ENCODE measurements at places on chromosomes 11 and 22. TPM values are rescaled to one million over a fixed set of nuclear protein-coding genes. Genes with fewer than 3 reads are reported as not detected.

PGA5 gene
- not detected for total RNA-seq

BANF1 gene
- total RNA-seq: 17.2 TPM

SLC25A1 gene
- total RNA-seq: 38.8 TPM

ZC3H12C gene
- total RNA-seq: 35.1 TPM

BTBD18 gene
- not detected for total RNA-seq

GUCY1A2 gene
- 55.1 TPM for total RNA-seq

FAT3 gene
- 83.2 TPM for total RNA-seq

MS4A4A gene
- total RNA-seq: 3.6 TPM

MPEG1 gene
- 9.2 TPM for total RNA-seq

ATG13 gene
- 70.8 TPM for total RNA-seq

SIRT3 gene
- 26.3 TPM for total RNA-seq

CALCA gene
- not detected for total RNA-seq

EFEMP2 gene
- total RNA-seq: 65.5 TPM

HEPN1 gene
- not detected for total RNA-seq

OR52H1 gene
- 0.66 TPM for total RNA-seq

PLET1 gene
- total RNA-seq: not detected

CD248 gene
- 37.8 TPM for total RNA-seq

HEPHL1 gene
- total RNA-seq: not detected

SLC25A18 gene
- 0.71 TPM for total RNA-seq

MOGAT2 gene
- not detected for total RNA-seq

SPDYC gene
- total RNA-seq: not detected

ZNF74 gene
- total RNA-seq: 37.7 TPM

GPR83 gene
- 1.3 TPM for total RNA-seq

UBQLN3 gene
- 0.88 TPM for total RNA-seq

NECTIN1 gene
- 35.6 TPM for total RNA-seq

GRAP2 gene
- 2.5 TPM for total RNA-seq

AQP11 gene
- 7.9 TPM for total RNA-seq

TRPC6 gene
- 11.6 TPM for total RNA-seq

APOL4 gene
- total RNA-seq: 12.1 TPM

DLG2 gene
- total RNA-seq: 73.8 TPM

OR5P2 gene
- not detected for total RNA-seq

ZNF408 gene
- 9.0 TPM for total RNA-seq

PISD gene
- total RNA-seq: 45.3 TPM

EMID1 gene
- 12.3 TPM for total RNA-seq

TENM4 gene
- 73.8 TPM for total RNA-seq

OMP gene
- not detected for total RNA-seq

GLYATL1B gene
- total RNA-seq: not detected

IFITM10 gene
- total RNA-seq: 9.5 TPM

KLHL35 gene
- total RNA-seq: 16.1 TPM

ZNF214 gene
- 18.0 TPM for total RNA-seq

PLAAT5 gene
- total RNA-seq: 2.7 TPM

GLYAT gene
- total RNA-seq: not detected

PELI3 gene
- total RNA-seq: 13.6 TPM

FREY1 gene
- total RNA-seq: 0.82 TPM

DDX6 gene
- total RNA-seq: 293 TPM

DEFB131B gene
- total RNA-seq: not detected

DBX1 gene
- not detected for total RNA-seq

OR2AG2 gene
- total RNA-seq: 0.16 TPM

GGTLC3 gene
- total RNA-seq: not detected

CNGA4 gene
- total RNA-seq: 0.27 TPM

GGTLC2 gene
- not detected for total RNA-seq

C1QTNF5 gene
- total RNA-seq: 47.1 TPM

TMEM191B gene
- not detected for total RNA-seq

ARHGAP42 gene
- total RNA-seq: 45.9 TPM

CNTN5 gene
- total RNA-seq: 15.6 TPM

DEUP1 gene
- 1.3 TPM for total RNA-seq

PGM2L1 gene
- 24.2 TPM for total RNA-seq

PNPLA5 gene
- total RNA-seq: 0.16 TPM

Measured in camera-type eye (tissue), 1 donor.